Lung (tissue), 17 donors: ENCODE measurements at places on chromosomes 11 and 22. TPM values are rescaled to one million over a fixed set of nuclear protein-coding genes. Genes with fewer than 3 reads are reported as not detected.
A peak's percentile ranks its signal among the peaks of the same experiment; 100 is the strongest.

GRCh38 chr11:14518820-14519219 is 1.4 kb downstream of the PSMA1 start:
- H3K27ac ChIP-seq = peak overlapping the region; percentile 89
- no peaks in the 10 kb centered on the region for H3K27me3 ChIP-seq
- H3K36me3 ChIP-seq = peaks cover 8% of the 10 kb centered on the region
- H3K4me3 ChIP-seq = no peak overlapping the region
- DNase-seq = no peak

DNA sequence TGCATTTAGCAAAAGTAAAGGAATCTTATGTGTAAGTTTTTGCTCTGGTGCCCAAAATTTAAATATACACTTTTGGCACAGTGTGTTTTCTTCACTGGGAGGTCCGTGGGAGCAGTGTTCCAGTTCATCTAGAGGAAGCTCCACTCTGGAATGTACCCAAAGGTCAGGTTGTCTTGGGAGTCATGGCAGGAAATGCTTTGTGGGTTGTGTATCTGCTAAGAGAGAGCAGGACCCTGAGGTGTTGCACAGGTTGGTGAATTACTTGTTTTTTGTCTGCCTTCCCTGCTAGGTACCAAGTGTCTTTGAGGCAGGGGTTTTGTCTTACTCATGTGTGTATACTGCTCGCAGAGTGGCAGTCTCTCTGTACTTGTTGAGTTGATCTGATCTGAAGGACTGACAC is 37.3 kb downstream of the DIXDC1 start:
- H3K27me3 ChIP-seq = no peaks in the 10 kb centered on the region
- peaks cover 11% of the 10 kb centered on the region for H3K4me1 ChIP-seq
- no peak for DNase-seq
- H3K4me3 ChIP-seq = no peak overlapping the region
- H3K27ac ChIP-seq = peak overlapping the region; percentile 37
- no peaks in the 10 kb centered on the region for H3K36me3 ChIP-seq

DNA sequence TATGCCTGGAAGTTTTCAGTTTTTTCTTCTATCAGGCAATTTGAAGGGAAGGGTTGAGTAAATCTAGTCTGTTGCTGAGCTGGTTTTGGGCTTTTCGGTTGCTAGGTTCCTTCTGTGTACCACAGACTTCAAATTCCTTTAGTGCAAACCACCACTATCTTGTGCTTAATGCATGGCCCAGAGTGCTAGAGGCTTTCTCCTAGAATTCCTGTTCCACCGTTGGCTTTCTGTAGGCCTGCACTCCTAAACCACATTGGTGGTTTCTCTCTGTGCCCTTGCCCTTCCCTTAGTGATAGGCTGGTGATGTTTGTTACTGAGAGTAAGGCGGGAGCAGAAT is 47.1 kb upstream of the CTSC start:
- peak; percentile 56 for DNase-seq
- no peak overlapping the region for H3K4me3 ChIP-seq
- H3K27me3 ChIP-seq = no peaks in the 10 kb centered on the region
- H3K27ac ChIP-seq = no peak overlapping the region
- H3K36me3 ChIP-seq = no peaks in the 10 kb centered on the region

GRCh38 chr22:50563413-50564160 is 868 bp upstream of the SYCE3 start:
- no peak overlapping the region for H3K4me3 ChIP-seq
- H3K27me3 ChIP-seq = no peaks in the 10 kb centered on the region
- no peak for DNase-seq
- H3K36me3 ChIP-seq = no peaks in the 10 kb centered on the region
- peak overlapping the region; percentile 77 for H3K27ac ChIP-seq

DNA sequence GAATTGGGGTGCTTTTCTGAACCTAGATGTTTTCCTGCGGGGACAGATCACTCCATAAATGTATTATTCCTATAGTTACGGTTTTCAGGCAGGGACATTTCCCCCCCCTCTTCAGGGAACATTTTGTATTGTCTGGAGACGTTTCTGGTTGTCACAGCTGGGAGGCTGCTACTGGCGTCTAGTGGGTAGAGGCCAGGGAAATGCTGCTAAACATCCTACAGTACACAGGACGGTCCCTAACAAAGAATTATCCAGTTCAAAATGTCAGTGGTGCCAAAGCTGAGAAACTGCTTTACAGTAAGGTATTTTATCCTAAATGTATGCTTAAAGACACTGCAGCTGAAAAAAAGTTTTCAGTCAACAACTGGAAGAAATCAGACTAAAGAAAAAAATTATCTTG is 19.4 kb downstream of the PIWIL4 start:
- no peaks in the 10 kb centered on the region for H3K4me1 ChIP-seq
- DNase-seq = no peak
- H3K4me3 ChIP-seq = no peak overlapping the region
- H3K36me3 ChIP-seq = peaks cover 2% of the 10 kb centered on the region
- H3K27ac ChIP-seq = no peak overlapping the region

DNA sequence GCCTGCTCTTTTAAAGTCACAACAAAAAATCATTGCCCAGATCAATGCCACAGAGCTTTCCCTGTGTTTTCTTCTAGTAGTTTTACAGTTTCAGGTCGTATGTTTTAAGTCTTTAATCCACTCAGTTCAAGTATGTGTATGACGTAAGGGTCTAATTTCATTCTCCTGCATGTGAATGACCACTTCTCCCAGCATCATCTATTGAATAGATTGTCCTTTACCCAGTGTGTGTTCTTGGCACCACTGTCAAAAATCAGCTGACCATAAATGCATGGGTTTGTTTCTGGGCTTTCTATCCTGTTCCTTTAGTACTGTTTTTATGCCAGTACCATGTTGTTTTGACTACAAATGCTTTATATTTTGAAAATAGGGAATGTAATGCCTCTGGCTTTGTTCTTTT is 28.1 kb downstream of the INTS4 start:
- H3K27me3 ChIP-seq = no peaks in the 10 kb centered on the region
- DNase-seq = no peak
- H3K4me3 ChIP-seq = no peak overlapping the region
- no peaks in the 10 kb centered on the region for H3K4me1 ChIP-seq
- peaks cover 14% of the 10 kb centered on the region for H3K36me3 ChIP-seq

GRCh38 chr11:68043029-68043348 is 4.2 kb downstream of the TCIRG1 start:
- H3K27me3 ChIP-seq = no peaks in the 10 kb centered on the region
- peaks cover 4% of the 10 kb centered on the region for H3K4me1 ChIP-seq
- no peaks in the 10 kb centered on the region for H3K36me3 ChIP-seq
- no peak overlapping the region for H3K27ac ChIP-seq

DNA sequence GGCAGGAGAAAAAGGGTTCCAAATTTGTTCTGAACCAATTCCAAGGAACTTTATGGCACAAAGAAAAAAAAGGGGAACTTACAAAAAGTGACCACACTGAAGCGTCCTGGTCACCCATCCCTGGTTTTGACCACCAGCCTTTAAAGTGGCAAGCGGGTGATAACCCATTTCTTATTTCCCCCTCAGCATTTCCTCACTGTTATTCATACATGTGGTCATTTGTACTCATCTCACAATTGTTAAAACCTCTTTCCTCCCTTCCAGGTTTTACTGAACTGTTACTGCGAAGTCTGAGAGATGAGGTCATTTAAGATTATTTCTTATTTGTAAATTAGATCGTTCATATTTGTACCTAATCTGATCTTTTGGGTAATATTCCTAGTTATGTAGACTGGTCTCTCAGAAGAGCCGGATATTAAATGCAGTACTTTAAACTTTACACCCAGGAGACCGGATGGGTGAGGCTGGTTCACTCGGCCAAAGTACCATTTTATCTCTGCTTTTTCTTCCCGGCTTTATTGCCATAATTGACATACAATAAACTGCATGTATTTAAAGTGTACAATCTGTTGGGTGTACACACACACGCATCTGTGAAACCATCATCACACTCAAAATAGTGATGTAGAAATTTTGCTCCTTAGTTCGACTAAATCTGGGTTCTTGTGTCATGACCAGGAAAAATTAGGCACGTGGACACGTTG is 47.0 kb downstream of the CDPF1 start:
- H3K27ac ChIP-seq = no peak overlapping the region
- H3K4me1 ChIP-seq = no peaks in the 10 kb centered on the region
- H3K36me3 ChIP-seq = peaks cover 28% of the 10 kb centered on the region
- DNase-seq = no peak

DNA sequence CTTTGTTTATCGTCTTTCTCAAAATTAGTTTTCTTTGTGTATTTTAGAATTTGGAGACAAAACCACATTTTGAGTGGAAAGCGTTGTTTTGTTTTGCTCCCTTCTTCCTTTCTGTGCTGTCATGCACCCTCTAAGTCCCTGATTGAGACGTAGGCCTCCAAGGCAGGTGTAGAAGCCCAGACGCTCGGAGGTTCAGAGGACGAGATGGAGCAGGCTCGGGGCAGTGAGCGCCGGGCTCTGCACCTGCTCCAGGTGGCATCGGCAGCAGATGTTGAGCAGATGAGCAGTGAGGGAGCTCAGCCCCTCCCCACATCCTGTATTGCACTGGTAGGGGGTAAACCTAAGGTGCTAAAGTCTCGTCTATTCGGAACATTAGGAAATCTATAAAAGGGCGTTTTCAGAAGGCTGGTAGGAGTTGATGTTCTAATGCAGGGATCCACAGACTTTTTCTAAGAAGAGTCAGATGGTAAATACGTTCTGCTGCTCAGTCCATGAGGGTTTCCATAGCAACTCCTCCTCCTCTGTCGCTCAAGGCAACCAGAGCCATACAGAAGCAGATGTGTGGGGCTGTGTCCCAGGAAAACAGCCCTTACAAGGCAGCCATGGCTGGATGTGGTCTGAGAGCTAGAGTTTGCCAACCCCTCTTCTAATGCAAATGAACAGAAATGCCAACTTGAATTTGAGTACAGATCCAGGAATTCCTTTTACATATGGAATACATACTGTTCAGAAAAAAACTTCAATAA is 724.2 kb downstream of the BRD1 start:
- H3K36me3 ChIP-seq = no peaks in the 10 kb centered on the region
- no peak overlapping the region for H3K4me3 ChIP-seq
- H3K27ac ChIP-seq = no peak overlapping the region
- peaks cover 5% of the 10 kb centered on the region for H3K27me3 ChIP-seq

DNA sequence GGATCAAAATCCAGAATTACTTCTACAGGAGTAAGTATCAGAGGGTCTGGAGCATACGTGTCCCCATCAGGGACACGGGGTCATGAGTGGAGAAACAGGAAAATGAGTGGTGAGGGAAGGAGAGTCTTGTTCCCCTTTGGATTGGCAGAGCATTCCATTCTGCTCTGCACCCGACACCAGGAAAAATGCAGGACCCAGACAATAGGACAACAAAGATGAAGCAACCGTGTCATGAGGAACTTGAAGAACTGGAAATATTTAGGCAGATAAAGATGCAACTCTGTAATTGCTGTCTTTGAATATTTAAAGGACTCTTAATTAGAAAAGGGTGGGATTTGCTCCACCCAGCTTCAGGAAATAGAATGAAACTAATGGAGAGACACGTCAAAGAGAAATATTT is 89.0 kb upstream of the BLID start:
- no peaks in the 10 kb centered on the region for H3K27me3 ChIP-seq
- no peak overlapping the region for H3K4me3 ChIP-seq
- H3K27ac ChIP-seq = no peak overlapping the region
- DNase-seq = no peak
- H3K36me3 ChIP-seq = no peaks in the 10 kb centered on the region

GRCh38 chr11:72497731-72498130 is 63.4 kb upstream of the CLPB start:
- no peak for DNase-seq
- no peaks in the 10 kb centered on the region for H3K36me3 ChIP-seq
- no peaks in the 10 kb centered on the region for H3K27me3 ChIP-seq
- H3K4me3 ChIP-seq = no peak overlapping the region
- no peak overlapping the region for H3K27ac ChIP-seq
- no peaks in the 10 kb centered on the region for H3K4me1 ChIP-seq

GRCh38 chr11:120233207-120233803 is 6.6 kb upstream of the POU2F3 start:
- H3K4me1 ChIP-seq = no peaks in the 10 kb centered on the region
- H3K27ac ChIP-seq = no peak overlapping the region
- H3K27me3 ChIP-seq = peaks cover 17% of the 10 kb centered on the region

SLC5A1 gene
- polyA plus RNA-seq = 0.35 TPM
